ENCODE measurements at places on chromosomes 6 and 20.

DNA sequence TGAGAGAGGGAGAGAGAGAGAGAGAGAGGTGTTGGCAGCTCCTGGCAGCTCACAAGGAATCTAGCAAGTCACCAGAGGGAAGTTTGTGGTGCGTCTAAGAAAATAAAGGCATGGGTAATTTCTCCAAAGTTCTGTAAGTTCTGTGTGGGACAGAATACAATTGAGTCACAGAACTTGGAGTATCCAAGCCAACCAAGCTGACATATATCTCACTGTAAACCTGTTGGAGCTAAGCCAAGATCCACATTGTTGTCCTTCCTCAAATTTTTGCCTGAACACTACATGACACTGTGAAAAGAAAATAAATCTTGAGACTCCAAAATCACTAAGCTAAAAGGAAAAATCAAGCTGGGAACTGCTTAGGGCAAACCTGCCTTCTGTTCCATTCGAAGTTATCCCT lies 436.7 kb downstream of the MEI4 start:
- DNase-seq, result no peak

DNA sequence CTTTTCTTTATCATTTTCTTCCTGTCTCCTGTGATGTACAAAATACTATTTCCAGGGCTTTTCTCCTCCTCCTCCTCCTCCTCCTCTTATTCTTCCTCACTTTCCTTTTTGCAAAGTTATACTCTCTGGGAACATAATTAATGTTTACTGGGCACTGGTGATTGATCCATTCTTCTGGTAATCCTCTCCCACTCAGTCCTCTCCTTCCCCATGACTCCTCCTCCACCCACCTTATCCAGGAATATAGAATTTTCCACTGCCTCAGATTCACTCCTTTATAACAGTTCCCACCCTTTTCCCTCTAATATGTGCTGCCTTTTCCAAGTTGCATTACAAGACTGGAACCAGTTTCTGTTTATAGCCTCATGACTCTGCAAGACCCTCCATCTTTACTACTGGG lies 62.5 kb upstream of the IYD start:
- DNase-seq, result no peak

DNA sequence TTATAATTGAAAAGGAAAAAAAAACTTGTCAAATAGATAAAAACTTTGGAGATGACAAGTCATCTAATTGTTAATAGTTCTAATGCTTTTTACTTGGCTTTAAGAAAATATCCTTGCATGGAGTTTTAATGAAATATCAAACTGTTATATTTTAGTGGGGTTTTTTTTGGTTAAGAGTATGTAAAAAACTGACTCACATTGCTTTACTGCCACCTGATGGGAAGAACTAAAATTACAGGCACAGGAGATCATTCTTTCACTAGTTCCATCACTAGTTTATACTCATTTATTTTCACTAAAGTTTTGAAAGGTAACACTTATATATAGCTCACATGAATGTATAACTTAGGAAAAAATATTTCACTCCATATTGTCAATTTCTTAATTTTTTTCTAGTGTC lies 309.1 kb downstream of the LMBRD1 start:
- DNase-seq, result no peak

DNA sequence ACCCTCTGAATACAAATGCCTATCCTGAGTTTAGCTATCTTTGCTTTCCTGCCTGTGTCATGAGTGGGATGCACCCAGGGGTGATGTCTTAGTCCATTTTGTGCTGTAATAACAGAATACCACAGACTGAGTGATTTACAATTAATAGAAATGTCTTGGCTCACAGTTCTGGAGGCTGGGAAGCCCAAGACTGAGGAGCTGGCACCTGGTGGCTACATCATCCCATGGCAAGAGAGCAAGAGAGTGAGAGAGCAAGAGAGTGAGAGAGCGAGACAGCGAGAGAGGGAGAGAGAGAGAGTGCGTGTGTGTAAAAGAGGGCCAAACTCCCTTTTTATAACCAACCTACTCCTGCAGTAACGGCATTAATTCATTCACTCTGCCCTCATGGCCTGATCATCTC lies 76.8 kb downstream of the PRDM1 start:
- no peak for DNase-seq

- no peak for DNase-seq
Measured at GRCh38 chr20:43584448-43585136, 6.1 kb upstream of the IFT52 start.

All from GOT3 (cell line).